ENCODE measurements at places on chromosomes 1 and 21. TPM values are rescaled to one million over a fixed set of nuclear protein-coding genes. Genes with fewer than 3 reads are reported as not detected.

Gene PDPN
- polyA plus RNA-seq: not detected

- peak overlapping the region; percentile 96 for H3K27ac ChIP-seq
- no peaks in the 10 kb centered on the region for H3K27me3 ChIP-seq
- peaks cover 89% of the 10 kb centered on the region for H3K4me1 ChIP-seq
- H3K36me3 ChIP-seq: peaks cover 1% of the 10 kb centered on the region
Observed at GRCh38 chr1:26743426-26744059, 44.2 kb upstream of the PIGV start.

DNA sequence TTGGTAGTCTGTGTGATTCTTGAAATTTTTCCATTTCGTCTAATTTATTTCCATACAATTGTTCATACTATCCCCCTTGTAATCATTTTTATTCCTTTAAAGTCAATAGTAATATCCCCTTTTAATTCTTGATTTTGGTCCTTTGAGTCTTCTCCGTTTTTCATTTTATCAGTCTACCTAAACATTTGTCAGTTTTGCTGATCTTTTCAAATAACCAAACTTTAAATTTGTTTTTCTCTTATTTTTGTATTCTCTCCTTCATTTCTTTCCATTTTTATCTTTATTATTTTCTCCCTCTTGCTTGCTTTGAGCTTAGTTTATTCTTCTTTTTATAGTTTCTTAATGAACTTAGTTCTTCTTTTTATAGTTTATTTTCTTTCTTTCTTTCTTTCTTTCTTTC, 21.1 kb upstream of the SLAMF1 start:
- DNase-seq: no peak
- no peak overlapping the region for H3K4me3 ChIP-seq
- no peak overlapping the region for H3K27ac ChIP-seq
- no peaks in the 10 kb centered on the region for H3K27me3 ChIP-seq

Gene SPRR2B
- not detected for polyA plus RNA-seq

- no peaks in the 10 kb centered on the region for H3K36me3 ChIP-seq
- no peak for DNase-seq
- no peaks in the 10 kb centered on the region for H3K4me1 ChIP-seq
- no peak overlapping the region for H3K4me3 ChIP-seq
- no peak overlapping the region for H3K27ac ChIP-seq
- no peaks in the 10 kb centered on the region for H3K27me3 ChIP-seq
Observed at GRCh38 chr1:71015745-71016144, 31.9 kb downstream of the PTGER3 start.

- H3K4me1 ChIP-seq: peaks cover 16% of the 10 kb centered on the region
- no peak for DNase-seq
- no peak overlapping the region for H3K27ac ChIP-seq
- no peaks in the 10 kb centered on the region for H3K27me3 ChIP-seq
Observed at GRCh38 chr1:33030575-33030974, 6.1 kb downstream of the AK2 start.

Gene C1QB
- 0.16 TPM for polyA plus RNA-seq

DNA sequence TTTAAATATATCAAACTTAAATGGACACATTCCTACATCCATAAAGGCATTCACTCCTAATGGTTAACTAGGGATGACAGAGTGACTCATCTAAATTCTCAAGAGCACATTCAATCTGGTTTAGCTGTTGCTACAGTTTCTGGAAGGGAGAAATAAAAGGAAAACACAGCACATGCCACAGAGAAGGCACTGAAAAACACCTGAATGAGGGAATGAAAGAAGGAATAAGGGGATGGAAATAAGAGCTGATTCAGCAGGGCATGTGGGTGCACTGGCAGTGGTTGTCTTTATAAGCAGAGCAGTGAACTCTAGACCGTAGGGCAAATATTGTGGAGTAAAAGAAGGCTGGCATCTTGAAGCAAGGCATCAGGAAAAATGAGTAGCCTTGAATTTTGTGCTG, 79.3 kb downstream of the LHX4 start:
- H3K36me3 ChIP-seq: peaks cover 2% of the 10 kb centered on the region
- H3K27me3 ChIP-seq: no peaks in the 10 kb centered on the region
- no peaks in the 10 kb centered on the region for H3K4me1 ChIP-seq

DNA sequence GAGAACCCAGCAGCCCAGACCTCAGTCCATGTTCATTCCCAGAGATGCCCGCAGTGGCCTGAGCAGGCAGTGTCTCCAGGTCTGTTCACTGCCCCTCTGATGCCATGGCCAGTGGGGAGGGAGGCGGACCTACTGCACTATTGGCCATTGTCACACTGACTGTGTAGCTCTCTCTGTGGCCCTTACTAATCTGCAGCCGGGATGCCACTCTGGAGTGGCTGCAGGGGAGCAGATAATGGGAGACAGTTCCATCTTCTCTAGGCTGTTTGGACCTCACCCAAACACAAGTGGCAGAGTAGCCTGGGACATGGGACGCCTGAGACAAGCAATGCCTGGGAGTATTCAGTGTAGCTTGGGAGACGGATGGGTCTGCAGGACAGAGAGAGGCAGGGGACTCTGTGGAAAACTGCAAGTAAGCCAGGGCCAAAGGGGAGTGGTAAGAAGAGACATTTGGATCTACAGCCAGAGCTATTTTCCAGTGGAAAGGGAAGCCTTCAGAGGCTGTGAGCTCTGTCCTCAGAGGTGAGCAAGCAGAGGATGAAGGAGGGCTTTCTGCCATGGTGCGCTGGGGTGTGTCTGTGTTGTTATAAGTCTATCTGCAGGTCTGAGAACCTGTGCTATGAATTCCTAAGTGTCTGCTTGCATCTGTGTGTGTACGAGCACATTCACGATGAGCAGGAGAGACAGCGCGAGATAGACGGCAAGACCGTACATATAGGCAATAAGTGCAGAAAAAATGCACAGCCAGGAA, 26.7 kb downstream of the DMBX1 start:
- H3K36me3 ChIP-seq: no peaks in the 10 kb centered on the region
- DNase-seq: no peak
- H3K4me1 ChIP-seq: no peaks in the 10 kb centered on the region
- no peak overlapping the region for H3K4me3 ChIP-seq
- no peak overlapping the region for H3K27ac ChIP-seq

- H3K27ac ChIP-seq: no peak overlapping the region
- no peaks in the 10 kb centered on the region for H3K36me3 ChIP-seq
- no peak overlapping the region for H3K4me3 ChIP-seq
Observed at GRCh38 chr1:202305168-202305567, 36.6 kb downstream of the UBE2T start.

Gene ACTN2
- not detected for polyA plus RNA-seq

DNA sequence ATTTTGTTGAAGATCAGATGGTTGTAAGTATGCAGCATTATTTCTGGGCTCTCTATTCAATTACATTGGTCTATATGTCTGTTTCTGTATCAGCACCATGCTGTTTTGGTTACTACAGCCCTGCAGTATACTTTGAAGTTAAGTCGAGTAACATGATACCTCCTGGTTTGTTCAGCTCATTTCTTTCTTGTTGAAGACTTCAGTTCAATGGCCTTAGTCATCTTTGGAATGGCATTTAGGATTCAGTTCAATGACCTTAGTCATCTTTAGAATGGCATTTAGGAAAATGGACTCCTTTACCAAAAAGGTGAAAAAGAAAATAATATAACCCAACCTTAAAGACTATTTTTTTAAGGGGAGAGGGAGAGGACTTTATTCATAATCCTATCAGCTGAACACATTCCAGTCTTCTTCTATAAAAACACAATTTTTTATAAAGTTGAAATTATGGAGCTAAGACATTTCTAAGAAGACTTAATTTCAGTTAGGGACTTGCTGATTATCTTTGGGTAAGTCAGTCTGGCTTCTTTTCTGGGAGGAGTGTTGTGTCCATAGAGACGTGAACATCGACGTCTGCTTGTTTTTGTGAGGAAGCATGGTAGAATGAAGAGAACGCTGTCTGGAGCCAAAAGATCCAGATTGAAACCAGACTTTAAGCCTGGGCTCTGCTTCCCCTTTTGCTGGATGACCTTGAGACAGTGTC, 48.3 kb downstream of the DDR2 start:
- DNase-seq: no peak
- no peaks in the 10 kb centered on the region for H3K27me3 ChIP-seq
- no peaks in the 10 kb centered on the region for H3K4me1 ChIP-seq
- H3K36me3 ChIP-seq: no peaks in the 10 kb centered on the region

GRCh38 chr1:53174971-53175913, 21.4 kb upstream of the CPT2 start:
- no peaks in the 10 kb centered on the region for H3K27me3 ChIP-seq
- DNase-seq: no peak
- H3K36me3 ChIP-seq: no peaks in the 10 kb centered on the region
- H3K27ac ChIP-seq: no peak overlapping the region
- H3K4me1 ChIP-seq: peaks cover 6% of the 10 kb centered on the region
- no peak overlapping the region for H3K4me3 ChIP-seq

Gene RPE65
- not detected for polyA plus RNA-seq

- no peak overlapping the region for H3K27ac ChIP-seq
- H3K27me3 ChIP-seq: no peaks in the 10 kb centered on the region
- DNase-seq: no peak
- H3K36me3 ChIP-seq: no peaks in the 10 kb centered on the region
- no peak overlapping the region for H3K4me3 ChIP-seq
- H3K4me1 ChIP-seq: no peaks in the 10 kb centered on the region
Observed at GRCh38 chr1:227191607-227192006, 126.7 kb downstream of the CDC42BPA start.

Gene DCST1
- 0.52 TPM for polyA plus RNA-seq

- no peaks in the 10 kb centered on the region for H3K4me1 ChIP-seq
- H3K36me3 ChIP-seq: no peaks in the 10 kb centered on the region
- no peaks in the 10 kb centered on the region for H3K27me3 ChIP-seq
- no peak overlapping the region for H3K4me3 ChIP-seq
- no peak overlapping the region for H3K27ac ChIP-seq
Observed at GRCh38 chr1:215835951-215836350, 268.8 kb downstream of the KCTD3 start.

GRCh38 chr21:31855180-31855579, 17.6 kb upstream of the HUNK start:
- no peaks in the 10 kb centered on the region for H3K27me3 ChIP-seq
- no peak for DNase-seq
- H3K4me3 ChIP-seq: no peak overlapping the region
- H3K36me3 ChIP-seq: no peaks in the 10 kb centered on the region
- H3K4me1 ChIP-seq: no peaks in the 10 kb centered on the region

DNA sequence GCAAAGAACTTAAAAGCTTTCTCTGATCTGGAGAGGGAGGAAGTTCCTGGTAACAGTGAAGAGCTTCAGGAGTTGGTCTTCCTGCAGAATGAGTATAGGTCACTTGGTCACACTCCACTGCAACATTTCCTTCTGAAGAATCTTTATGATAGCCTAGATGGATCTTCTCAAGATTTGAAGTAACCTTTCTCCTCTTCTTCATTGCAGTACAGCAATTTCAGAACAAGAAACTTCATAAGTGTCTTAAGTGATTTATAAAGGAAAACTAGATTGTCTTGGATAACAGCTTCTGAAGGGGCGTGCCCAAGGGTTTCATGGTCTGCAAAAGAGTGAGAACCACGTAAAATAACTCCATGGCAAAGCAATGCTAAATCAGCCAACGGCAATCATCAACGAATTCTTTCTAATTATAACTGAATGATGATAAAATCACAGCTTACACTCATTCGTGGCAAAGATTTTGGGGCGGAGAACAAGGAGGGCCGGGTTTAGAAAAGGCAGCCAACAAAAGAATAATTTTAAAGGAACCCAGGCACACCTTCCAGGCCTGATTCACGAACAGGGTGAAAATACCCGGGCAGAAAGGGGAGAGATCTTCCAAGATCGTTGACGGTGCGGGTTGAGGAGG, 53.9 kb upstream of the ASPM start:
- DNase-seq: no peak
- H3K4me3 ChIP-seq: peak overlapping the region; percentile 85
- no peaks in the 10 kb centered on the region for H3K27me3 ChIP-seq
- H3K27ac ChIP-seq: peak overlapping the region; percentile 73
- no peaks in the 10 kb centered on the region for H3K36me3 ChIP-seq

GRCh38 chr1:232207073-232207866, 422.7 kb downstream of the SIPA1L2 start:
- no peak overlapping the region for H3K4me3 ChIP-seq
- no peak overlapping the region for H3K27ac ChIP-seq
- no peak for DNase-seq
- H3K27me3 ChIP-seq: no peaks in the 10 kb centered on the region

- H3K36me3 ChIP-seq: peaks cover 80% of the 10 kb centered on the region
- no peak overlapping the region for H3K4me3 ChIP-seq
Observed at GRCh38 chr1:54037476-54037875, 15.5 kb downstream of the TMEM59 start.

Gene CLDN17
- not detected for polyA plus RNA-seq

DNA sequence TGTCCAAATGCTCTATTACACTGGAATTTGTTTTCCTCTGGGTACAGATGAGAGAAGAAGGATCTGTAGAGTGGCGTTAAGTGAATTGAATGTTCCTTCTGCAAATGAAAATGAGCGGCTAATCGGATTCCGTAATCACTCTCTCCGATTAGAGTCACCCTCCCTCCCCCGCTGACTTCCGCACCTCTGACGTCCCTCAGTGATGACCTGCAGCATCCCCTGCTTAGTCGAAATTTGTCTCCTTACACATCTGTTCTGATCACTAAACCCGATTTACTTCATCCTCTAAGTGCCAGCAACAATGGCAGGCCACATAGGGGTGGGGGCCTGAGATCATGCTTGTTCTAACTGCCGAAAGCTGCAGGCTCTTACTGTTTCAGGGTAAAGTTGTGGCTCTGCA, 378.7 kb downstream of the SEC16B start:
- no peaks in the 10 kb centered on the region for H3K4me1 ChIP-seq
- H3K36me3 ChIP-seq: no peaks in the 10 kb centered on the region
- no peak for DNase-seq

Gene GJA4
- polyA plus RNA-seq: not detected

Gene CNR2
- 63.4 TPM for polyA plus RNA-seq

DNA sequence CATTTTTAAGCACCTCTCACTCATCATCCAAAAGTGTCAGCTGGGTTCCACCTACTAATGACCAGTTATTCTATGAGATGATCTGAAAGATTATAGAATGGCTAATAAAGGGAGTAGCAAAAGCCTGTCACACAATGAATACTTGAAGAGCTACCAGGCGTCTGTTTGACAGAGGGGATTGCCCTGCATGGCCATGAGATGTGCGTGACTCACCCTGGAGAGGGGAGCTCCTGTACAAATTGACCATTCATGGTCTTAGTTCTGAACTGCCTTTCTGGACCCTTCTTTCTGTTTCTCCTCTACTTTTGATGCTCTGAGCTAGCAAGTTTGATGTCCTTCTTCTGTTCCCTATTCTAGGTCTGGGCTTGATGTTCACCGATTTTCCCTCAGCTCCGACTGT, 85.2 kb upstream of the ABCD3 start:
- H3K27me3 ChIP-seq: peaks cover 3% of the 10 kb centered on the region
- H3K36me3 ChIP-seq: no peaks in the 10 kb centered on the region
- DNase-seq: no peak
- no peaks in the 10 kb centered on the region for H3K4me1 ChIP-seq

Gene EPB41
- 45.8 TPM for polyA plus RNA-seq

Gene LRRC38
- polyA plus RNA-seq: not detected

DNA sequence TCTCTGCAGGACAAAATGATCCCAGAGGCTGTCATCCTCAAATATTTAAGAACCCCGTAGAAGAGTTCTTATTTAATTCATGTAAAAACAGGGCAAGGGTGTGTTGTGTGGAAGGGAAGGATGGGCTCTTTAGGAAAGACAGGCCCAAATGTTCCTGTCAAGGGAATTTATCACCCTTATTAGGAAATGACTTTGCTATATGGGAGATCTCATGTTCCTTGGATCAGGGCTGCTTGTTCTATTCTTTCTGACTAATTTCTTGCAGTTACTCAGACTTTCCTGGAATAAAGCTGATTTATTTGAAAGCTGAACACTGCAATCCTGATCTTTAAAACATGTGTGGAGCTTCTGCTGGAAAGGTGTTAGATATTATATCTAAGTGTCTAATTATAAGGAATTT, 72.8 kb downstream of the SELENOF start:
- no peak overlapping the region for H3K4me3 ChIP-seq

- H3K36me3 ChIP-seq: no peaks in the 10 kb centered on the region
- no peak overlapping the region for H3K4me3 ChIP-seq
- H3K4me1 ChIP-seq: no peaks in the 10 kb centered on the region
- H3K27me3 ChIP-seq: no peaks in the 10 kb centered on the region
Observed at GRCh38 chr1:4976859-4977440, 322.5 kb downstream of the AJAP1 start.
